ENCODE measurements at places on chromosomes 16 and 17.

GRCh38 chr16:61030616-61031015 is 1005.6 kb downstream of the CDH8 start:
- DNase-seq: no peak

GRCh38 chr16:87678618-87679017 is 76.3 kb downstream of the JPH3 start:
- no peak for DNase-seq

GRCh38 chr17:77651988-77652387 is 306.5 kb upstream of the TNRC6C start:
- no peak for DNase-seq

DNA sequence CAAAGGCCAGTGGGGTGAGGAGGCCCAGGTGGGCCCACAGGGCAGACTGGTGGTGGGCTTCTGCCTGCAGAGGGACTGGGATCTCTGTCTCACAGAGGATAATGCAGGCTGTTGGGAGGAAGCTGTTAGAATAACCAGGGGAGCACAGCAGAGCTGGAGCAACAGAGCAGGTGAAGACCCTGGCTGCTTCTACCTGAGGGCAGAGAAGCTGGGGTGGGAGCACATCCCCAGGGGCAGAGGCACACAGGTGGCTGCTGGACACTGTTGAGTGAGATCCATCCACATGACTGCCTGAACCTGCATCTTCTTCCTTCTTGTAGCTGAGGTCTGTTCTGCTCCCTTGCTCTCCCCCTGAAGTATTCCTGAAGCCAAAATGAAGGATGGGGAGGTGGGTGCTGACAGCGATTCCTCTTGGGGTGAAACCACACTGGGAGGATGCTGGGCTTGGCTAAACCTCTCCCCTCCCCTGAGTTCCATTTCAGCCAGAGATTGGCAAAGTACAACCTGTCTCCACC is 1725.0 kb downstream of the TP53TG3F start:
- no peak for DNase-seq

DNA sequence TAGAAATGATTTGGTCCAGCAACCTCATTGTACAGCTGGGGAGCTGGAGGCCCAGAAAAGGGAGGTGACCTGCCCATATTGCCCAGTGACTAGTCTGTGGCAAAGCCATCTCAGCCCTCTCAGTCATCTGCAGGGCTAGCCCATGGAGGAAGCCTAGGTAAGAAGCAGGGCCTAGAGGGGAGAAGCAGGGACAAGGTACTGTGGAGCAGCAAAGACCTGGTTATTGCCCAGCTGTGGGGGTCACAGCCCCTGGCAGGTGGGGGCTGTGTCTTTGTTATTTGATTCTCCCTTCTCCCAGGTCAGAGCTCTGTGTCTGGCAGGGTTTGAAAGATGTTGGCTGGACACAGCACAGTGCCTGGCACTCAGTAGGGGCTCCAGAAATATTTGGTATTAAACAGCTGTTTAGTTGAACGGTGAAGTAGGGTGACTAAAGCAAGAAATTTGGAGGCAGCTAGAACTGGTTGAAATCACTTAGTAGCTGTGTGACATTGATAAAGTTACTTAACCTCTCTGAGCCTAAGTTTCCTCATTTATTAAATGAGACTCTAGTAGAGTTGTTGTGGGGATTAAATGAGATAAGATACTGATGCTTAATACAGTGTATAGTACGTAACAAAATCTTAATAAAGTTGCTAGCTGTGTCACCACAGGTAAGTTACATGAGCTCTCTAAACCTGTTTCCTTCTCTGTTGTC is 17.3 kb downstream of the CCR7 start:
- DNase-seq: no peak

DNA sequence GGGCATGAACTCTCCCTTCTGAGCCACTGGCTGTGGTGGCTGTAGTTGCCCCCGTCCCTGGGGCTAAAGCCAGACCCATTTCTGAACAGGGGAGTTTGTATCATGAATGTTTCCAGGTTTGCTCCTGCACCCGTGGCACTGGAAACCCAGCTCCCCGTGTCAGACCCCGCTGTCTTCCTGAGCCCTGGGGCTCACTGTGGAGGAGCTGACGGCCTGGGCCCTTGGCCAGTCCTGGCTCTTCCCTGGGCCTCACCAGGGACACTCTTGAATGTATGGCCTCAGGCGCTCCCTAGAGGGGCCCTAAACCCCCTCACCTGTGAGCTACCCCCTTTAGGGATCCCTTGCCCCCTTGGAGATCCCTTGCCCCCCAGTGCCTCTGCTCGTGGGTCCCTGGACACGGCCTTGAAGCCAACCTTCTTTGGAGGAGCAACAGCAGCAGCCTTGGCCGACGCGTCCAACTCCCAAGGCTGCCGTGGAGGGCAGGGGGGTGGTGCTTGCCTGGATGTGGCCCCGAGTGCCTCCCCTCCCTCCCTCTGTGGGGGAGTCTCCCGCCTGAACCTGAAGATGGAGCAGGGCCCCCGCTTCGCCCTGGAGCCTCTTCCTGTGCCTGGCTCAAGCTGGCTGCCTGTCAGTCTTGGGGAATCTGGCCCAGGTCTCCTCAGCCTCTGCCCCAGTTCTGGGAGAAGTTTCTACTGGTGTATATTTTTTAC is 15.9 kb downstream of the CASKIN2 start:
- DNase-seq: no peak

GRCh38 chr17:50955667-50956120 is 89.5 kb upstream of the TOB1 start:
- DNase-seq: no peak

- no peak for DNase-seq
These were observed 346.0 kb downstream of the PMP22 start for GRCh38 chr17:14919094-14919493.

- no peak for DNase-seq
These were observed 12.0 kb downstream of the PRR11 start for GRCh38 chr17:59167571-59168001.

DNA sequence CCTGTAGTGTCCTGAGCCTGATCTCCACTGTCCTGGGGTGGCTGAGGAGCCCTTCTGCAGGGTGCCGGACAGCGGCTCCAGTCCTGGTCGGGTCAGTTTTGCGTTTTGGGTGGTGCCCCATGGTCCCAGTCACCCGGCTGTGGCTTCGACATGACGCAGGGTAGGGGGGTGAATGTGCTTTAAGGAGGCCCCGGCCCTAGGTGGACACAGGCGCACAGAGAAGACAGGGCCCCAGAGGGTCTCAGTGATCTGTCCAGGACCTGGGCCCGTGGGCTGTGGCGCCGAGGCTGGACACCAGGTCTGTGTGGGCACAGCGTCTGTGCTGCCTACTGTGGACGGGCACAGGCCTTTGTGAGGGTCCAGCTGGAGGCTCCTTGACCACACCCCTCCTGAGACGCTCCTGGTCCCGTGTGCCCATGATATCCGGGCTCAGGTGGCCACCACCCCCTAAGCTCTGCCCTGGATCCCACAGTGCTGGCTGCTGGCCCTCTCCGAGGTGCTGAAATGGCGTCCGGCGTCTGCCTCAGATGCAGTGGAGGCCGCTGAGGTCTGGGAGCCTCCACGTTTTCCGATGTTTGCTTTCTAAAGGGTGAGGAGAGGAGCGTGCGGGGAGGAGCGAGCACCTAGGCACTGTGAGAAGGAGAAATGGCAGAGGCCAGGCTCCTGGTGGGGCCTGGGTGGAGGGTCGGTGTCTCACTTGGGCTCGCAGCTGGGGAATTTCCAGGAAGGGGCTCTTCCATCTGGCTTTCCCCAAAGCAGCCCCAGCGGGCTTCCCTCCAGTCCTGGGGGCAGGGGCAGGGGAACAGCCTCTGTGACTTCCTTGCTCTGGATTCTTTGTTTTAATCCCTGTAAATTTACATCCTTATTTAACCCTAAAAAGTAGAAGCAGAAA is 56.1 kb upstream of the ACSF3 start:
- DNase-seq: no peak

DNA sequence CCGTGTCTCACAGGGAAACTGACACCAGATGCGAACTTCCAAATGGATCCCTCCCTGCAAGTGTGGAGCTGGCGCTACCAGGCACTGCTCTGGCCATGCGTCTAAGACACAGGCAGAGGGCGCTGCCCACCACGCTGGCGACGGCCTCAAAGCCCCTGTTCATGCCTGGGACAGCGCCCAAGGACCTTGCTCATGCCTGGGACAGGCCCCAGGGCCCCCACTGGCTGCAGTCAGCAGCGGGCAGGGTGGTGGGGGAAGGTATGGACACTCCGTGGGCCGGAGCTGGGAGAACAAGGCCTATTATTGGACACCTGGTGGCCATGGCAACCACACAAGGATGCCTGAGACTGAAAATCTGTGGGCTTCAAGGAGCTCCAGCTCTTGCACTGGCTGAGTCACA is 8.8 kb downstream of the ZG16B start:
- DNase-seq: peak; percentile 64

- DNase-seq: no peak
These were observed 10.7 kb downstream of the PYCARD start for GRCh38 chr16:31191697-31192428.

DNA sequence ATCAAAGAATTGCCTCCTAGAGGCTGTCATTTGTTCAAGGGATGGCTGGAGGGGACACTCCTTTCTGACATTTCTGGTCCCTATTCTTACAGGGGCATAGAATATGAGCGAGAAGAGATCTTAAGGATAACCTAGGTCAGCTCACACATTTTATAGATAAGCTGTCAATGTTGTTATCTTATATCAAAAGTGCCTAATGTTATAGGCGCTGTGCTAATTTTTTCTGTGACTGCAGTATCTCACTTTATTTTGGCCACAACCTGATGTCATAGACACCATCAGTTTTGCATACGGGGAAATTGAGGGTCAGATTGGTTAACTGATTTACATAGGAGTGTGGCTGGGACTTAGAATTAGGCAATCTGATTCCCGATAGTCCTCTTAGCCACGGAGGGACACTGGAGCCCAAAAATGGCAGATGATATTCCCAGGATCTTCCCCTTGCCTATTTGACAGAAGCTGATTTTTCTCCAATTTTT is 1.2 kb downstream of the CPD start:
- DNase-seq: no peak

GRCh38 chr17:19417611-19418010 is 6.6 kb downstream of the RNF112 start:
- no peak for DNase-seq

- no peak for DNase-seq
These were observed 73.3 kb downstream of the TANC2 start for GRCh38 chr17:63039342-63039741.

- DNase-seq: no peak
These were observed 252.1 kb downstream of the PHKB start for GRCh38 chr16:47713225-47713595.

- DNase-seq: no peak
These were observed 14.2 kb upstream of the LASP1NB start for GRCh38 chr17:38911081-38911730.

DNA sequence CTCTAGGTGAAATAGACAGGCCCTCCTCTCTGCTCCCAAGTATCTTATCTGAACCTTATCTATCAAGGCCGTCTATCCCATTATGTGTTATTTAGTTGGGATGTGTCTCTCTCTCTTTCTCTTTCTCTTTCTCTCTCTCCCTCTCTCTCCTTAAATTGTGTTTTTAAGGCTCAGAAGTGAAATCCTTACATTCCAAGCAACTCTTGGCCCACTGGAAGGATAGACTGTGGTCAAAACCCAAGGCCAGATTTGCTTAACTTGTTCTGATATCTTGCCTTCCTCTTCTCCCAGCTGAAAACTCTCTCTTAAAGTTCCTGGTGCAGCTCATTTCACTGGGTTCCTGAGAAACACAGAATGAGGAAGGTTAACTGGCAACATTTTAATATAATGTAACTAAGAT is 14.7 kb downstream of the CDRT4 start:
- DNase-seq: no peak

- no peak for DNase-seq
These were observed 957.6 kb upstream of the SOX9 start for GRCh38 chr17:71163121-71163812.

DNA sequence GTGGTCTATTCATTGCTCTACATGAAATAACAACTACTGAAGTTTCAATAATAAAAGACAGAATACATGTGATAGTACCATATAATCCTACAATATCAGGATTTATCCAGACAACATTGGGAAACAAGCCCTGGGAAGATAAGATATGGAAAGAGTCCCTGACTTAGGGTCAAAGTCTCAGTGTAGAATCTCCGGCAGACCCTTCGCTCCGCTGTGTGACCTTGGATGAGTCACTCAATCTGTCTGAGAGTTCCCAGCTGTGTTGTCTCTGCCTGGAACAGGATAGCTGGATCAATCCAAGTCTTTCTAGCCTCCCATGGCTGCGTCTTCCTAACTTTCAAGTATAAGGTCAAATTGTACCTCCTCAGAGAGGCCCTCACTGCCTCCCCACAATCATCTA is 335.9 kb downstream of the TMEM114 start:
- DNase-seq: no peak

DNA sequence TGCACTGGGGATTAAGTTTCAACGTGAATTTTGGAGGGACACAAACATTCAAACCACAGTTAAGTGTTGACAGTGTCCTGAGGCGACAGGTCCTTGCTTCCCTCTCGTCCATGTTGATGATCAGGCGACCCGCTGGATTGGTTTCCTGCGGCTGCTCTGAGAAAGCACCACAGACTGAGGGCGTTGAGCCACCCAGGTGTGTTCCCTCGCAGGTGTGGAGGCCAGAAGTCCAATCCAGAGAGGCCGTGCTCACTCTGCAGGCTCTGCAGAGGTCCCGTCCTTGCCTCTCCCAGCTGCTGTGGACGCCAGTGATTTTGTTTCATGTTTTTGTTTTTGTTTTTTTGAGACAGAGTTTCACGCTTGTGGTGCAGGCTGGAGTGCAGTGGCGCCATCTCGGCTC is 22.4 kb upstream of the CBX2 start:
- no peak for DNase-seq

GRCh38 chr17:7854851-7855659 is at the start of gene TMEM88:
TMEM88 (plus strand) TSS chr17:7855066; CDS start chr17:7855075, 9 bp downstream.
- no peak for DNase-seq

- DNase-seq: no peak
These were observed 438.2 kb downstream of the HS3ST4 start for GRCh38 chr16:26129997-26130396.

DNA sequence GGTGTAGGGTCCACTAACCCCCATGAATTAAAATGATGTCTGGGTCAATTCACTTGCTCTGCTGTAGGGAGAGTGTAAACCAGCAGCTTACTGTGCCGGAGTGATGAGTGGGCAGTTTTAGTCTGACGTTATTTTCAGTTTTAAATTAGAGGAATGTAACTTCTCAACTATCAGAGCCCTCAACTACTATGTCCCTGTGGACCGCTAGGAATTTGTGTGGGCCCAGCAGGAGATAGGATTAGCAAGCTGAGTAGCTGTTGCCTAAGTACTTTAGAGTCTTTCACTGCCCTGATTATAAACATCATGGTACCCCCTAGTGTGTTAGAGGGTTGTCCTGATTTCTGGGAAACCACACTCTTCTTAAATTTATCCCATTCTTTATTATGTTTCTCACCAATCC is 11.4 kb downstream of the MARVELD3 start:
- no peak for DNase-seq
